ENCODE measurements at places on chromosomes 12 and 14.

- DNase-seq = no peak
Measured at GRCh38 chr12:110020956-110021355, 21.7 kb downstream of the ANKRD13A start.

- no peak for DNase-seq
Measured at GRCh38 chr12:27766587-27766986, 13.4 kb upstream of the KLHL42 start.

- DNase-seq = no peak
Measured at GRCh38 chr14:32134448-32135097, 57.5 kb downstream of the ARHGAP5 start.

GRCh38 chr12:92654929-92655328, 47.9 kb upstream of the PLEKHG7 start:
- DNase-seq = no peak

- no peak for DNase-seq
Measured at GRCh38 chr12:65293735-65294134, 15.3 kb downstream of the MSRB3 start.

DNA sequence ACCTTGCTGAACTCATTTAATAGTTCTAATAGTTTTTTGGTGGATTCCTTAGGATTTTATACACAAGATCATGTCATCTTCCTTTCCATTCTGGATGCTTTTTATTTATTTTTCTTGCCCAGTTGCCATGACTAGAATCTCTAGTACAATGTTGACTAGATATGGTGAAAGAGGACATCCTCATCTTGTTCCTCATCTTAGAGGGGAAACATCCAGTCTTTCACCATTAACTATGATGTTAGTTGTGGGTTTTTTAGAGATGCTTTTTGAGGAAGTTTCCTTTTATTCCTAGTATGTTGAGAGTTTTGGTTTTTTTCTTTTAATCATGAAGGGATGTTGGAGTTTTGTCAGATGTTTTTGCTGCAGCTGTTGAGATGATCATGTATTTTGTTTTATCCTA, 8.7 kb downstream of the ANKRD13A start:
- no peak for DNase-seq

GRCh38 chr12:6667559-6668210, 4.8 kb upstream of the ING4 start:
- DNase-seq = no peak

DNA sequence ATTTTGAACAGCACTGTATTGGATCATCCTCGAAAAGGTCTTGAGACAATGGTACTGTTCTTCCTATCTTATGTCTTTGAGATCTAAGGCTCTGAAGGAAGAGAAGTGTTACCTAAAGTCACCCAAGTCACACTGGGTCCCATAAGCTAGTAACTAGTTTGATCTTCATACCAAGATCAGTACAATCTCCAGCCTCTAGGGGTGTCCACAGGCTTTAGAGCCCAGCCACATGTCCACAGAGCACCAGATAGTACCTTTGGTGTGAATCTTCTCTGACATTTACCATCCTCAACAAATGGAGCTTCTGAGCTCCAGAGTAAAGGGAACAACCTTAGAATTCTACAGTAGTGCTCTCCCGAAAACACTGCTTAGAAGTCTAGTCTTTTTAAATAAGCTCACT, 78.7 kb downstream of the KSR2 start:
- no peak for DNase-seq

- no peak for DNase-seq
Measured at GRCh38 chr12:52519826-52520662, at the start of gene KRT5. Gene KRT5 (minus strand): TSS chr12:52520394. CDS start chr12:52520296, 98 bp downstream.

DNA sequence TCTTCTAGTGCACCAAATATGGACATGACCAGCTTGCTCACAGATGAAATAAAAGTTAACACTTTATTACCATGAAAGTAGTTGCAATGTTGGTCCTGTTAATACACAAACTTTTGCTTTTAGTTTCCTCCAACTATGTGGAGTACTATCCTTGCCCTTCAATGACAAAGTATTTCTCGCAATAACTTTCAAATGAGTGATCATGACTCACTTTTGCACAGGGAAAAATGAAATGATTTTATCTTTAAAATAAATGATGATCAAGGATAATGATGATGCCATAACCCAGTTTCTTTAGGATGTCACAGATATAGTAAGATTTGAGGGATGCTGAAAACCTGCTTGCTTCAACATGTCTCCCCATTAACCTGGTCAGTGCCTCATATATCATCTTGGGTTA, 254.0 kb upstream of the KITLG start:
- DNase-seq = no peak

- no peak for DNase-seq
Measured at GRCh38 chr14:99350751-99351150, 78.8 kb upstream of the BCL11B start.
